ENCODE measurements at places on chromosomes 7 and 10.

DNA sequence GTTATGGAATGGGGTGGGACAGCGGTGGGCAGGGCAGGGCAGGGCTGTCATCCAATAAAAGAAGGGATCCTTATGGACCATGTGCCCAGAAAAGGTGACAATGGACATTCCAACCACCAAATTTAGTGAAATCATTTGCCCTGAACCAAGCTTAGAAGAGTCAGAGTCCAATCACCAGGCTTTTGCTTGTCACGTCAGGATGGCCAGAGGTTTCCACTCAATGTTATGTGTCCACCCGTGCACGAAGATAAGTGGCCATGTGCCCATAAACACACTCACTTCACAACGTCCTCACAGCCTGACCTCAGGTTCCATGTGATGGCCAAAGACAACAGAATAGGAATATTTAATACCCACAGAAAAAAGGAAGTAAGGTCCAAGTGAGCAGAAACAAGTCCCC is 36.6 kb upstream of the PLPP4 start:
- peak; percentile 53 for DNase-seq

- DNase-seq, result peak; percentile 28
Observed at GRCh38 chr7:138091032-138091431, 14.8 kb downstream of the AKR1D1 start.

- no peak for DNase-seq
Observed at GRCh38 chr10:46309511-46310142, 22.8 kb downstream of the ANTXRL start.

DNA sequence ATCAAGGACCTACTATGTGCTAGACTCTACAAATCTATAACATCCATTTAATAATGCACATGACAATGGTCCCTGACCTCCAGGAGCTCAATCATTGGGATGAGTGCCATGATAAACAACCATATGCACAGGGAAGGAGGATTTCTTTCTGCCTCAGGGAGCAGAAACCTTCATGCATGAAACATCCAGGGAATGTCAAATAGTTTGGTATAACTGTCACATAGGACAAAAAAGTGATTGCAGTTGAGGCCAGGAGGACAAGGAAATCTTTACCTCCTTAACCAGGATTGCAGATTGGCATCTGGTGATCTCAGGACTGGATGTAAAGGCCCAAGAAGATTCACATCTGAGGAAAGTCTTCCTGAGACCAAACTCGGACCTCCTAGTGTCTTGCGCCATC is 993.1 kb downstream of the KCNMA1 start:
- no peak for DNase-seq

DNA sequence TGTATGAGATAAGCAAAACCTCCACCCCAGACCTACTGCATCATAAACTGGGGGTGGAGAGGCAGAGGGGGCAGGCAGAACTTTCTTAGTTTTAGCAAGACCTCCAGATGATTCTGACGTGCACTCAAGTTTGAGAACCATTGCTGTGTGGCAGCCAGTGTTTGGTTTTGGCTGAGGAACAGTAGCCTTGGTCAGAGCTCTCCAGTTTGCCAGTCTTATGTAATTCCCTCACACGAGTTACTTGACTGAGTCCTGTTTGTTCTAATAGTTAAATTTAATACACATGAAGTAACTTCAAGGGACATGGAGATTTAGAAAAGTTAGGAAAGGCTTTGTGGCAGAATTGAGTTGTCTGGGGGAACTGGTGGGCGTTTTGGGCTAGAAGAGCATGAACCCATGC is 38.5 kb downstream of the GARS1 start:
- no peak for DNase-seq

DNA sequence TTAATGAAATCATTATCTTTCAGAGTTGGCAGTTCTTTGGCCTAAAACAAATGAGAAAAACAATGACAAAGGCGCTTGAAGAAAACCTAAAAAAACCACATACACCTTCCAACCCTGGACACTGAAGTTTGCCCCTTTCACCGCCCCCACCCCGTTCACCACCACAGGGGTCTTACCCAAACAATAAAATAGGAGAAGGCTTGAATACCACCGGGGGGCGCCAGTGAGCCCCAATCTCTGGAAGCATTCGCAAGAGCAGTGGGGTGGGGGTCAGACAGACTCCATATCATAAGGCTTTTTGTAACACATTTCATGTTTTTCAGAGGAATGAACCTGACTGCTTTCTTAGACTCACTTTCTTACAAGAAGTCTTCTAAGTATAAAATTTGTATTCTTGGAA is 163.6 kb downstream of the PIP4K2A start:
- DNase-seq, result peak; percentile 29

Measured in RPMI7951 (cell line).